ENCODE measurements at places on chromosomes 7 and 10.

DNA sequence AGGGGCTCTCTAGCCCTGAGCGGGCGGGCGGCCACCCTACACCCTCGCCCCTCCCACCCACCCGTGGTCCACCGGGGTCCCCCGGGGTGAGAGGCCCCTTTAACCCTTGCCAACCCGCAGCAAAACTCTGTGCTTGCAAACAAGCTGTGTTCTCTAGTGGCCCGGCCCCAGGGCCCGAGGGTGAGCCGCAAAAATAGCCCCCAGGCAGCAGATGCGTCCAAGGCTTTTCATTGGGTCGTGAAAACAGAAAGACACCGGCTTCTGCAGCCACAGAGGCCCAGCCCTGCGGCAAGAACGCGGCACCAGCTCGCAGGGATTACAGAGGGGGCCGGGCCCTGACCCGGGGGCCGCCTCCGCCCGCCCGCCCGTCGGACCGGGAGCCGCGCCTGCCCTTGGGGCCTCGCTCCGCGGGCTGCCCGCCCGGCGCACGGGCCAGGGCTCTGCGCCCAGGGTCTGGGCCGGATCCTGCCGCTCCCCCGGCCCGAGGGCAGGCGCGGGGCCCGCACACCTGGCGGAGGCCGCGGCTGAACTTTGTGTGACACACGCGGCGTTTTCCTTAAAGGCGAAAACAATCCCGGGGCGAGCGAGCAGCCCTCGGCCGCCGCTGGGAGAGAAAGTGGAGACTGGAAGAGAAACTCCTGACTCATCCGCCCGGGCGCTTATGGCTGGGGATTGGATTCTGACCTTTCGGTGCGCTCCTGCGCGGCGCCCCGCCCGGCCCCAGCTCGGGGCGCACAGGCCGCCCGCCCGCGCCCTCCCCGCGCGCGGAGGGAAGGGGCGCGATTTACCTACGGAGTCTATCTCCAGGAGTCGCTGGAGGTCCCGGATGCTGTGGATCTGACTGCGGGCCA, 2.8 kb downstream of the PDGFA start:
- DNase-seq: no peak

GRCh38 chr7:11373546-11374142, 400.0 kb downstream of the PHF14 start:
- DNase-seq: no peak

- DNase-seq: no peak
Measured at GRCh38 chr7:133563251-133563650, 310.4 kb downstream of the EXOC4 start.

DNA sequence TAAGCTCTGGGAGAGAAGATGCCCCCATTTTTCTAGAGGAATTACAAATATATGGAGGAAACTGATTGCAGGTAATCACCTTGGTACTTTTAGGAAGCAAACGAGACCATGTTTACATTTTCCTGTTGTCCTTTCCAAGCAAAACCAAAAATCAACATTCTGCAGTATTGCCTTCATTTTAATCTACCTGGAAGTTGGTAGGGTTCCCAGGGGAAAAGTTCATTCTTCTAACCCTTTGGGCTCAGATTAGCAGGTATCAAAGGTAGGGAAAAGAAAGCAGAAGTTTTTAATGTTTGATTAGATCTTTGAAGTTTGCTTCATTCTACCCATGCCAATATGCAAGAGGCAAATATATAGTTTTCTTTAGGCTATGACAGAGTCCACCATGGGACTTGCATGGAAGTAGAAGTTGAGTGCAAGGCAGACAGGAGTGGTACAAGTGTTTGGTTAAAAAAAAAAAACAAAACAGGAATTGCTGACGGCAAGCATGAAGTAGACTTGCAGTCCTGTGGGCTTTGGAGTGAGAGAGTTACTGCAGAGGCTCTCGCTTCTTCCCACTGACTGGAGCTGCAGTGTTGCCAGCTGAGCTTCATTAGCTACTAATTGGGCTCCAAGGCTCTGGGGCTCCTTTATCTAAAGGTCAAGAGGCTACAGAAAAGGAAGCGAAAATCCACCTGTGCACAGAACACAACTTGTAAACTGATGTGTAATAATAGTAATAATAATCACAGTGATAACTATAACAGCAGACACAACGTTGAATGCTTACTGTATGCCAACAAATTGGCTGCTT, 28.9 kb upstream of the ASAH2 start:
- no peak for DNase-seq

DNA sequence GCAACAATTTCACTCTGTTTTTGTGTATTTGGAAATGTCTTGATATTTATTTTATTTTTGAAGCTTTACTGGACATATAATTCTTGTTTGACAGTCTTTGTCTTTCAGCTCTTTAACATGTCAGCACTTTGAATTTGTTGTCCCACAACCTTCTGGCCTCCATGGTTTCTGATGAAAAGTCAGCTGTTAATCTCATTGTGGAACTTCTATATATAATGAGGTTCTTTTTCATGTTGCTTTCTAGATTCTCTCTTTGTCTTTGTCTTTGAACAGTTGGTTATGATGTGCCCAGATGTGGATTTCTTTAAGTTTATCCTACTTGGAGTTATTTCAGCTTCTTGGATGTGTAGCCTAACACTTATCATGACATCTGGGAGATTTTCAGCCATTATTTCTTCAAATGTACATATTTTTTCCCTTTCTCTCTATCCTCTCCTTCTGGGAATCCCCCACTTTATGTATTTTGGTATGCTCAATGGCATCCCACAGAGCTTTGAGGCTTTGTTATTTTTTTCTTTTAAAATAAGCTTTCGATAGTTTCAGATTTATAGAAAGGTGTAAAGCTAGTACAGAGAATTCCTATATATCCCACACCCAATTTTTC, 9.5 kb upstream of the LMTK2 start:
- no peak for DNase-seq

DNA sequence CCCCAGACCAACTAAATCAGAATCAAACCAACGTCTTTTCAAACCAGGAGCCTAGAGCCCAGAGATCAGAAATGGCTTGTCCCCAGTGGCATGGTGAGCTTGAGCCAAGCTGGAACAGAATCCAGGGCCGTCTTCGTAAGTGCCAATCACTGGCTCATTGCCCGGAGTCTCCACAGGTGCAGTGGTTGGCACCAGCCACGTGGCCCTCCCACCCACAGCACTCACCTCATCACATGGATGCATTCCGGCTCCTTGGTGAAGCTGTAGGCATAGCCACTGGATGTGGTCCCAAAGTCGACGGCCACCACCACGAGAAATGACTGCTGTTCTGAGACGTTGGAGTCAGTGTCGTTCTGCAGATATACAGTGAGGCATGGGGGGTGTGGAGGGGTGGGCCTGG, 37.4 kb downstream of the HSPA12A start:
- DNase-seq: no peak

- DNase-seq: no peak
Measured at GRCh38 chr7:115054478-115055065, 132.7 kb downstream of the MDFIC start.

GRCh38 chr10:97336006-97336405, 1.5 kb upstream of the FRAT2 start:
- no peak for DNase-seq

DNA sequence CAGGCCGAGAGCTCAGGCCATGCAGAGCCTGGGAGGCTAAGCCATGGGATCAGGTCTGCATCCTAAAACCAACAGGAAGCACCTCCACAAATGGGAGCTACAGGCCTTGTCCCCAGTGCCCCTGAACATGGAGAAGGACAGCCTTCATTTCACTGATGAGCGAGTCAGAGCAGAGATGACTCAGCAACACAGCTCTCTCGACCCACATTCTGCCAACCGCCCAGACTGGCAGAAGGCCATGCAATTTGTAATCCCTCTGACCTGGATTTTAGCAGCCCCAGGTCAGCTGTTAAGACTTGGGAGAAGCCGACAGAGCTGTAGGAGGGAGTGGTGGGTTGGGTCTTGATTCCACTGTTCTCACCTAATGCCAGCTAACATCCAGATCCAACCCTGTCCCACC, 25.5 kb downstream of the VOPP1 start:
- no peak for DNase-seq

GRCh38 chr10:128263891-128264688, 137.9 kb upstream of the MKI67 start:
- DNase-seq: peak; percentile 23

- no peak for DNase-seq
Measured at GRCh38 chr10:132500781-132501415, 36.7 kb upstream of the INPP5A start.

Measured in T-helper 9 cell (primary cell).